Heart left ventricle (tissue), 16 donors: ENCODE measurements at places on chromosomes 12 and 14. TPM values are rescaled to one million over a fixed set of nuclear protein-coding genes. Genes with fewer than 3 reads are reported as not detected.

The DHRS4 gene
- polyA plus RNA-seq, result 76.3 TPM

The GPR84 gene
- not detected for polyA plus RNA-seq

The DTD2 gene
- polyA plus RNA-seq, result 4.0 TPM

The LRP10 gene
- polyA plus RNA-seq, result 11.0 TPM

The DNAJC22 gene
- 0.11 TPM for polyA plus RNA-seq

The NANOG gene
- polyA plus RNA-seq, result not detected

The TAS2R50 gene
- 0.10 TPM for polyA plus RNA-seq

The GZMB gene
- 0.32 TPM for polyA plus RNA-seq

The TAS2R43 gene
- not detected for polyA plus RNA-seq

The SPIC gene
- not detected for polyA plus RNA-seq

The SLC35E3 gene
- 2.9 TPM for polyA plus RNA-seq

The DBX2 gene
- polyA plus RNA-seq, result not detected

The IFNG-AS1 gene
- 0.34 TPM for polyA plus RNA-seq

The PLCZ1 gene
- not detected for polyA plus RNA-seq

The PDE3A gene
- 46.7 TPM for polyA plus RNA-seq

The LALBA gene
- not detected for polyA plus RNA-seq

The RIMBP2 gene
- not detected for polyA plus RNA-seq

The BATF gene
- 1.3 TPM for polyA plus RNA-seq

The DIO3 gene
- polyA plus RNA-seq, result 0.21 TPM

The NUAK1 gene
- 21.5 TPM for polyA plus RNA-seq

The CHPT1 gene
- polyA plus RNA-seq, result 73.5 TPM

The MMP19 gene
- 4.7 TPM for polyA plus RNA-seq

The PRR13 gene
- polyA plus RNA-seq, result 39.5 TPM

The C12orf54 gene
- not detected for polyA plus RNA-seq

The CHURC1 gene
- polyA plus RNA-seq, result 51.0 TPM

The KRT3 gene
- polyA plus RNA-seq, result not detected

The KLRC4 gene
- not detected for polyA plus RNA-seq

The ANKRD13A gene
- polyA plus RNA-seq, result 47.4 TPM

The PTPRO gene
- 0.33 TPM for polyA plus RNA-seq

The PMCH gene
- not detected for polyA plus RNA-seq

The OTOGL gene
- 0.06 TPM for polyA plus RNA-seq

The AMDHD1 gene
- polyA plus RNA-seq, result 0.39 TPM

The PLBD1 gene
- 13.7 TPM for polyA plus RNA-seq

The ZDHHC22 gene
- not detected for polyA plus RNA-seq

The TGM1 gene
- polyA plus RNA-seq, result 0.61 TPM

The TMEM30B gene
- 0.11 TPM for polyA plus RNA-seq

The CARMIL3 gene
- 0.08 TPM for polyA plus RNA-seq

The NKX2-1 gene
- polyA plus RNA-seq, result not detected

The OAS2 gene
- polyA plus RNA-seq, result 4.2 TPM
